Neuronal stem cell (in vitro differentiated cells): ENCODE measurements at places on chromosomes 3 and 15.
A peak's percentile ranks its signal among the peaks of the same experiment; 100 is the strongest.

- no peak for DNase-seq
Measured at GRCh38 chr3:185341616-185342458, 21.1 kb upstream of the MAP3K13 start.

DNA sequence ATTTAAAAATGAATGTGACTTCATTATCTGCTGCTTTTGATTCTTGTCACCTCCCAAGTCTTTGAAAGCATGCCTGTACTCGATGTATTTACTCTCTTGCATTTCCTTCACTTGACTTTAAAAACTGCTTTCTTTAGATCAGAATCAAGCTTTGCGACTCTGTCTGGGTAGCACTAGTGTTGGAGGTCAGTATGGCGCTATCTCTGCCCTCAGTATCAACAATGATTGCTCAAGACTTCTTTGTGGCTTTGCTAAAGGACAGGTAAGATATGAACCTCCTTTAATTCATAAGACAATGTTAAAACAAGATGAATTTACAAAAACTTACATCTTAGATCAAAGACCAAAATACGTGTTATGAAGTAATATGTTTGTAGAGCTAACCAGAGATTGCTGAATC, 37.0 kb downstream of the VPS8 start:
- DNase-seq: no peak

- DNase-seq: no peak
Measured at GRCh38 chr3:159807137-159808040, 181.2 kb upstream of the IL12A start.

DNA sequence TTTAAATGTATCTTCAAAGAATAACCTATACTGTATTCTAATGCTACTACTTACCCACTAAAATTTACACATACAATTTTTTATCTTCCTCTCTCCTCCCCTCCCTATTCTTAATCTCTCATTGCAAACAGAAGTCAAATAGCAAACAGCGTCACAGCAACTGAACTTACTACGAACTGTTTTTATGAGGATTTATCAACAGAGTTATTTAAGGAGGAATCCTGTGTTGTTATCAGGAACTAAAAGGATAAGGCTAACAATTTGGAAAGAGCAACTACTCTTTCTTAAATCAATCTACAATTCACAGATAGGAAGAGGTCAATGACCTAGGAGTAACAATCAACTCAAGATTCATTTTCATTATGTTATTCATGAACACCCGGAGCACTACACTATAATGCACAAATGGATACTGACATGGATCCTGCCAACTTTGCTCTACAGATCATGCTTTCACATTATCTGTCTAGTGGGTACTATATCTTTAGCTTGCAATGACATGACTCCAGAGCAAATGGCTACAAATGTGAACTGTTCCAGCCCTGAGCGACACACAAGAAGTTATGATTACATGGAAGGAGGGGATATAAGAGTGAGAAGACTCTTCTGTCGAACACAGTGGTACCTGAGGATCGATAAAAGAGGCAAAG, 984 bp downstream of the FGF7 start:
- no peak for DNase-seq

DNA sequence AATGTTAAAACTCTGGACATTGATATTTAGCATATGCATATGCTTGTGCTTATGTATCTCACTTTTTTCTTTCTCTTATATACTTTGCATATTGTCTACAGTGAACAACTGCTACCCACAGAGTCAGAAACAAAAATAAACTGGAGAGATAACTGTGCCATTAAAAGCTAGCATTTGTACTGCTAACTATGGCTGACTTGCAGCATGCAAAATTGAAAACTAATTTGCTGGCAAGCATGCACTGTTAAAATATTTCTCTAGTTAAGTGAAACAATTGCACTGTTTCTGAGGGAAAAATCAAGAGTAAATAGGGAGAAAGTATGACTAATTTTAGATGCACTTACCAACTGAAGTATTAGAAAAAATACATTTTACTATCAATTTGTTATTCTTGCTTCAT, 177.8 kb downstream of the CBLB start:
- DNase-seq: no peak

DNA sequence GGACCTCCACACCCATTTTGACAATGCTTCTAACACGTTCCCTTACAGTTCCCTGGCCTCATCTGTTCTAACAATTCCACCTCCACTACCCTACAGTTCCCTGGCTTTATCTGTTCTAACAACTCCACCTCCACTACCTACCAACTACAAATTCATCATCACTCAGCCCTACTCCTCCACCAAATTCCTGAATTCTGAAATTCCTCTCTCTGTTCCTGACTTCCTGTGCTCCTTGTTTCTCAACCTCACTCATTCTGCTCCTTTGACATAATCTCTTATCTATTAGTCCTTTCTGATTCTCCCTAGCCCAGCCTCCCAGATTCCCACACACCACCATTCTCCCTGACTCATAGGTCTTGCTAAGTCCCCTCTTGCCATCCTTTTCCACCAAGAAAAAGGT, 22.5 kb downstream of the UPK1B start:
- DNase-seq: no peak

GRCh38 chr3:32240159-32240545, 1.7 kb downstream of the CMTM8 start:
- peak; percentile 14 for DNase-seq

DNA sequence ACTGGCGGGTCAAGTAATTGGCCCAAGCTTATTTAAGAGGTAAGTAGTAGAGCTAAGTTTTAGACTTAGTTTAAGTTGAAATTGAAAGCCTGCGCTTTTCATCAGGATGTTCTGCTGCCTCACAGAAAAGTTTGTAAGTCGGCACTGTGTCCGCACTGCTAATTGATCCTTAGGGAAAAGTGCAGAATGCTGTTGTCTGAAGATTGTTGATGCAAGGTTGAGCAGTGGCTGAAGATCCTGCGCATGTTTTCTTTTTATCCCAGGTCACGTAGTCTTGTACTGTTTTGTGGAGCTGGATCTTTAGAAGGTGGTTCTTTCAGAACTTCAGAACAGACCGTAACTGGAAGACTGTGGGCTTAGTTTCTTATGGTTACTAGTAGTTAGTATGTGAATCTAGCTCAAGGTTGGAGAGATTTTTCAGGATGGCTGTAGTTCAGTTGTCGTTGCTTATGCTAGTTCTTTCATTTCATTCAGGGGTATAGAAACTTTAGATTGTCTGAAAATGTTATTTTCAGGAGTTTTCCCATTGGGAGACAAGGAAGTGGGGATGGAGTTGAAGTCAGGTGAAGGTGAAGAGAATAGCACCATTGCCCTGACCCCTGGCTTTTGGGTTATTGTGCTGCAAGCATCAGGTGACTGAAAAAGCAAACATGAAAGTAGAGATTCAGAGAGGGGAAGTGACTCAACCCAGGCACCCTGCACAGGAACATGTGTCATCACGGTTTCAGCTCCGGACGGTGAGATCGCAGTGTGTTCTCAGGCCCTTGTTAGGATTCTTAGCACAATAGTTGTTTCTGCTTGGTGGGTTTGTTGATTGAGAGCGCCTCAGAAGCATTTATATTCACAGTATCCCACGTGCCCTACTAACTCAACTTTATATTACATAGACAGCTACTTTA, 32.8 kb downstream of the AKAP13 start:
- DNase-seq: no peak

GRCh38 chr15:74954515-74954914, 2.1 kb downstream of the RPP25 start:
- no peak for DNase-seq

DNA sequence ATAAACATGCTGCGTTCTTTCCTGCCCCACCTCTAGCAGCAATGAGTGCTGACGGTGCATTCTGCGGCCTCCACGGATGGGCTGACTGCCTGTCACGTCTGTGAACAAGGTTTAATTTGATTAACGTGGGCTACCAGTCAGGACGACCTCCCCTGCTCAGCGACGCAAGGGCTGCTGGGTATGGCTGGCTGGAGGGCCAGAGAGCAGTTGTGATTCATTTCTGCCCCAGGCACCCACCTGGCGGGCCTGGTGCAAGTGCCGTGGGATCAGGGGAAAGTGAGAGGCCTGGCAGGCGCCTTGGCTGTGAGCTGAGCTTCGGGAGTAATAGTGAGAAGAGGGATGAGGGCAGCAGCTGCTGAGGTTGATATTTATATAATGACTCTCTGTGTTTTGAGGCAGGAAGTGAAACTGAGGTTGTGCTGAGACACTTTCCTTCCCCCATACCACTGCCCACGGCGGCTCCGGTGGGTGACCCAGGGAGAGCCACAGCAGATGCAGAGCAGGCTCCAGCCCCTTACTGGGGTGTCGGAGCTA, 190.4 kb upstream of the BCL6 start:
- DNase-seq: no peak

- no peak for DNase-seq
Measured at GRCh38 chr15:88619796-88620195, 1.3 kb upstream of the AEN start.

DNA sequence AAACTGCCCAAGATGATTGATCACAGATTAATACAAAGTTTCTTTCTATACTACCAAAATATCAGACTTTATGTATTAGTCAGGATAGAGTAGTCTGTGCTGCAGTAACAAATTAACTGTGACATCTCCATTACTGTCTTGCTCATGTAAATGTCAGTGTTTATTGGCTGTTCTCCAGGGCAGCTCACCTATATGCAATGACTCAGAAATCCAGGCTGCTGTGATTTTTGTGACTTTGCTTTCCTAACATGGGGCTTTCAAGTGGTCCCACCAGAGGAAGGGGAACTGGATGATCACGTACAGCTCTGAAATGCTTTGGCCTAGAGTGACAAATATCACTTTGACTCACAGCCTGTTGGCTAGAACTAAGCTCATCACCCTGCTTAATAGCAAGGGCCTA, 12.9 kb downstream of the PLS1 start:
- no peak for DNase-seq

DNA sequence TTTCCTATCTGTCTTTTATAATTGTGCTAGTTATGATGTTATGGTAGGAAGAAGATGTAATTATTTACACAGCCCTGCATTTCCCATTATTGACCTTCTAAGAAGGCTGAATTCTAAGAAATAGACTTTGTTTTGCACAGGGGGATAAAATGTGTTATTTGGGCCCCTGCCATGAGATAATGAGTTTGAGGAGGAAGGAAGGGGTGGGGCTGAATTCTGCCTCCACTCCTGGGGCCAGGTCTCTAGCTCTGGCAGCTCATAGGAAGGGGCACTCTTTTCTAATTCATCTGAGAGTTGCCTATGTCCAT, 69.2 kb upstream of the GOLGA8B start:
- DNase-seq: no peak

- no peak for DNase-seq
Measured at GRCh38 chr15:85748729-85749128, 46.0 kb downstream of the KLHL25 start.

DNA sequence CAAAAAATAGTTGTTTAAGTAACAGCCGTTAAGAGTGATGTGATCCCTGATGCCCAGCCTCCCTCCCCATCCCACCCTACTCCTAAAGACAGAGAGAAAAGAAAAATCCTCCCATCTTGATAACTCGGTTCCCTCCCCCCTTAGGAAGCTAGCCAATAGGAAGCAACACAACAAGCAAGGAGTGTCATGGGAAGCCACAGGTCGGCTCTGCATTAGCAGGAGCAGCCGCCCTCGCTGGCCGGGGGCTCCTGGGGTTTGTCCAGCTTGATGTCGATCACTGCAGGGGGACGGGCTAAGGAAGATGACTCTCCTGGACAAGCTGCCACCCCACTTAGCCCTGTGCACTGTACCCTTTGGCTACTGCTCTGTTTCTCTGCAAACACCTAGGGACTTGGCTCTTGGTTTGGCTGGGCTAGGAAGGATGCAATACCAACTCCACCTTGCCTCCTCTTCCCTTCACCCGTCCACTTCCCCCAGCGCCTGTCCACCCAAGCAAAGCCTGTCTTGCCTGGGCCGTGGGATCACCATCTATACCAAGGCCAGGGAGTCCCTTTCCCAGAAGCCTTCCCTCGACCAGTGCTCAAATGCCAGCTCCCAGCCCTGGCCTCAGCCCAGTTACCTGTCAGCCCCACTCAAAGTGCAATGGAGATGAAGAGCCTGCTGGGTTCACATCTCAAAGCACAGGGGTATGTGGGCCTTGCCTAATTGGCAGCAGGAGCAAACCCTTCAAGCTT, 23.1 kb downstream of the SRPRB start:
- DNase-seq: no peak

- DNase-seq: no peak
Measured at GRCh38 chr3:156418428-156418827, 136.5 kb downstream of the SSR3 start.

- no peak for DNase-seq
Measured at GRCh38 chr15:28896951-28897350, 11.2 kb downstream of the APBA2 start.

DNA sequence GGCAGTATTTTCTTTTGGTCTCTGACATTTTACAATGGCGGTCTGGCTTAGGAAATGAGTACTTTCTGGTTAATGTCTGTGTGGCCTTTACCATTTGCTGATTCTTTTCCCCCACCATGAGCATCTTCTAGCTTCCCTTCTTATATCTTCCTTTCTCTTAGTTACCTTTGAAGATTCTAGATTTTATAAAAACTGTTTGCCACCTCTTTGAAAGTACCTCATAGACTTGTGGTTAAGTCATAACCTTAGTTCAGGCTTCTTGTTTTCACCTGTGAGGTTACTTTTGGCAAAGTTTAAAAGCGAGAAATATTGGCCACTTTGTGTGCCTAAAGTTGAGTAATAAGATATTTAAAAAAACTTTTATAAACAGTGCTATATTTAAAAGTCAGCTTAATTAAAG, 147.4 kb downstream of the FMN1 start:
- no peak for DNase-seq

GRCh38 chr15:93477188-93477587, 388.2 kb upstream of the RGMA start:
- peak; percentile 64 for DNase-seq

GRCh38 chr15:79593119-79593869, 161.2 kb downstream of the MINAR1 start:
- DNase-seq: no peak

GRCh38 chr15:69253156-69253555, 45.6 kb upstream of the PAQR5 start:
- peak; percentile 6 for DNase-seq

DNA sequence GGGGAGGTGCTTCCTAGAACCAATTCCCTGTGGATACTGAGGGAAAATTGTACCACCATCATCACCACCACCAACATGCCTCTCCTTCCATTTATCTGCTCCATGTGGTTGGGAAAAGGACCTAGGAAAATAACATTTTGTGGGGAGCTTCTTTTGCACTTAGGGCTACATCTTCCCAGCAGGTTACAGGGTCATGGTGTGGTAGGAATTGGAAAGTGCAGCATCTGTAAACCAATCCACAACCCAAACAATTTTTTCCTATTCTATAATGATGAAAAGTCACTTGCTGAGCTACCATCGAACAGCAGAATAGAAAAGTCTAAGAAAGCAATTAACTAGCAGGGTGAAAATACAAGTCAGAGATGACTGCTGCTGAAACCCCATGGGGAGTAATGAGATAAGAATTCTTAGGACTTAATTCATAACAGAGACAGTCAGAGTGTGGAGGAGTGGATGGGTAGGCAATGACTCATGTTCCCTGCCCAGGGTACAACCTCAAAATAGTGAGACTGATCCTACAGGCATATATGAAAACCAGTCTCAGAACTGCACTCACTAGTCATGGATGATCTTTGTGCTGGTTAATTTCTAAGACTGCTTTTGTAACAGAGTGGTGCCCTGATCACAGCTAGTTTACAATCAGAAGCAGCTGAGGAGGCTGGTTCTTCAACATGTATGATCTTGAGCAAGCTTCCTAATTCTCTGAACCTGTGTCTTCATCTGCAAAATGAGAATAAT, 38.1 kb upstream of the LEKR1 start:
- no peak for DNase-seq

- no peak for DNase-seq
Measured at GRCh38 chr3:160400030-160400701, 716 bp downstream of the SMC4 start.
